ENCODE measurements at places on chromosomes 1 and 21.
A peak's percentile ranks its signal among the peaks of the same experiment; 100 is the strongest.

DNA sequence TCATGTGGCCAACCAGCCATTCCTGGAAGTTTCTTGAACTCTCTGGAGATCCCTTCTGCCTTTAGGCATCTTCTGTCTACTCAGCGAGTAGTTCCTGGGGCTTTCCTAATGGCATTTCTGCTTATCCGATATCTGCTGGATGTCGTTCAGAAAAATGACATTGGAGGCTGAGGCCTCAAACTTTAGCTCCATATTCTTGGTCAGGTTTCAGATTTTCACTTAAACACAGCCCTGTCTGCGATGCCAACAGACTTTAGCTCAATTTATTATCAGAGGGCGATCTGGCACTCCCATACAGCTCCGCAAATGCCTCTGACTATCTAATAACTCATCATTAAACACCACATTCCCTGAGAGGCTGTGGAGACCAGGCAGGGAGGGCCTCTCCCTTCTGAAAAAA is 46.3 kb upstream of the ETS2 start:
- peaks cover 7% of the 10 kb centered on the region for H3K4me1 ChIP-seq
- no peak overlapping the region for H3K4me3 ChIP-seq
- no peaks in the 10 kb centered on the region for H3K36me3 ChIP-seq
- DNase-seq = no peak
- no peaks in the 10 kb centered on the region for H3K27me3 ChIP-seq
- H3K27ac ChIP-seq = no peak overlapping the region

DNA sequence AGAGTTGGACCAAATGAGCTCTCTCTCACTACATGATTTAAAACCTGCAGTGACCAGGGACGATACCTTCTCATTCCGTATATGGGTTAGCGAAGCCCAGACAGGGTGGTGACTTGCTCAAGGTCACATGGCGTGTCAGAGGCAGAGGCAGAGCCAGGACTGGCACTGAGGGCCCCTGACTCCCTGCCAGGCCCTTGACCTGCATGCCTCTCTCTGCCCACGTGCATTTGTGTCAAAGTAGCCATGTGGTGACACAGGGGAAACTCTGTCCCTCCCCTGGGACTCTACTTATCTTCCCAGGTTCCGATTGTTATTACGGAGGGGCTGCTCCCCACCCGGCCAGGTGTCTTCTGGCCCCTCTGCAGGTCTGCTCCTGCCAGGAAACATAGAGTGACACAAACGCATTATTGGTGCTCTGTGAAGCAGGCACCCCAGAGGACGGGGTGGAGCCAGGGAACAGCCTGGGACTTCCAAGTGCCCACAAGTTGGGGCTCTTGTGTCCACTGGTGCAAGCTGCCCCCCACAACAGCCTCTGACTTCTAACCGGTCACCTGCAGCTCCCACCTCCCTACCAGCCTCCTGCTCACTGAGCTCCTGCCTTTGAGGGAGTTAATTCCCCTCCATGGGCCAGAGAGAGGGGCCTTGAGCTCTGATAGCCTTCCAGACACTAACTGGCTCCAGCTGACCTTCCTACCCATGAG is 7.3 kb upstream of the TINAGL1 start:
- H3K36me3 ChIP-seq = no peaks in the 10 kb centered on the region
- peaks cover 5% of the 10 kb centered on the region for H3K4me1 ChIP-seq
- no peak overlapping the region for H3K4me3 ChIP-seq
- no peak overlapping the region for H3K27ac ChIP-seq
- peaks cover 71% of the 10 kb centered on the region for H3K27me3 ChIP-seq
- DNase-seq = no peak

- H3K4me1 ChIP-seq = peaks cover 38% of the 10 kb centered on the region
- peak overlapping the region; percentile 99 for H3K27ac ChIP-seq
- H3K36me3 ChIP-seq = peaks cover 11% of the 10 kb centered on the region
- H3K27me3 ChIP-seq = no peaks in the 10 kb centered on the region
- H3K4me3 ChIP-seq = peak overlapping the region; percentile 96
Observed at GRCh38 chr1:181089017-181089675, 646 bp downstream of the IER5 start.

GRCh38 chr1:98426092-98426491 is 235.4 kb upstream of the SNX7 start:
- H3K4me3 ChIP-seq = no peak overlapping the region
- no peaks in the 10 kb centered on the region for H3K36me3 ChIP-seq
- H3K4me1 ChIP-seq = no peaks in the 10 kb centered on the region
- no peak overlapping the region for H3K27ac ChIP-seq
- H3K27me3 ChIP-seq = no peaks in the 10 kb centered on the region

GRCh38 chr1:19294638-19295037 is 6.1 kb upstream of the AKR7A3 start:
- H3K4me1 ChIP-seq = no peaks in the 10 kb centered on the region
- H3K27me3 ChIP-seq = peaks cover 3% of the 10 kb centered on the region
- peaks cover 2% of the 10 kb centered on the region for H3K36me3 ChIP-seq
- H3K27ac ChIP-seq = no peak overlapping the region

- no peaks in the 10 kb centered on the region for H3K36me3 ChIP-seq
- no peak overlapping the region for H3K4me3 ChIP-seq
- H3K27ac ChIP-seq = no peak overlapping the region
- no peaks in the 10 kb centered on the region for H3K27me3 ChIP-seq
- H3K4me1 ChIP-seq = no peaks in the 10 kb centered on the region
Observed at GRCh38 chr1:49185450-49185980, 408.8 kb upstream of the BEND5 start.

GRCh38 chr1:205042911-205043806 is at the start of gene CNTN2:
Gene CNTN2 (plus strand): TSS chr1:205043212. CDS start chr1:205053186, 9,974 bp downstream.
- H3K4me1 ChIP-seq = no peaks in the 10 kb centered on the region
- H3K27ac ChIP-seq = no peak within 1 kb of the TSS
- H3K36me3 ChIP-seq = peaks cover 2% of the 10 kb centered on the region
- DNase-seq = no peak
- H3K4me3 ChIP-seq = no peak within 1 kb of the TSS
- H3K27me3 ChIP-seq = peaks cover 62% of the 10 kb centered on the region

DNA sequence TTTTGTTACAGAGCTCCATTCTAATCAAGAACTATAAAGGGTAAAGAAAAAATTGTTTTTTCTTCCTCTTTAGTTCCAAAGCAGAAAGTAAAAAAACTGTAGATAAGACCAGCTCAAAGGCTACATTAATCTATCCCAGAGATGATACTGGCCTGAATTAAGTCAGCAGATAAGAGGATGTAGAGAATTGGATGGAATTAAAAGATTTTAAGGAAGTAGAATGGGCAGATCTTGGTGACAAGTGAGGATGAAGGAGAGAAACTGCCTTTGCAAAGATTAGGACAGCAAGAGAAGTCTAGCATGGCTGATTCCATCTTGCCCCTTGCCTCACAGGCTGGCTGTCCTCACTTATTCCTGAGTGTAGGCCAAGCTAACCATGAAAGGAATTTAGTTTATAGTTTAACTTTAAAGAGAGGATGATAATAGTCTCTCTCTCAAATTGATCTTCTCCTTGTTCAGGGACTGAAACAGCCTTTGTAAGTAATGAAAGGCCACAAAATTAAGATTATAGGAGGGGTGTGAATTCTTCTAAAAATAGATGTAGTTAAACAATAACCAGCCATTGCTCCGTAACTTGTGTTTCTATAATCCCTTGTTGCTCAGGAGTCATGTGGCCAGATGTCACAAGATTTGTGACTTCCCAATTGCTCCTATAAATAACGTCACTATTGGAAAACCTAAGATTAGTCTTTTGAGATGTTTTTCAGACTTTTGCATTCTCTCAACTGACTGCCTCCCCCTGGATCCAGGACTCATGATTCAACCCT is 265.0 kb upstream of the USP24 start:
- no peaks in the 10 kb centered on the region for H3K4me1 ChIP-seq
- no peak overlapping the region for H3K4me3 ChIP-seq
- peaks cover 2% of the 10 kb centered on the region for H3K36me3 ChIP-seq
- H3K27me3 ChIP-seq = peaks cover 41% of the 10 kb centered on the region
- no peak overlapping the region for H3K27ac ChIP-seq

DNA sequence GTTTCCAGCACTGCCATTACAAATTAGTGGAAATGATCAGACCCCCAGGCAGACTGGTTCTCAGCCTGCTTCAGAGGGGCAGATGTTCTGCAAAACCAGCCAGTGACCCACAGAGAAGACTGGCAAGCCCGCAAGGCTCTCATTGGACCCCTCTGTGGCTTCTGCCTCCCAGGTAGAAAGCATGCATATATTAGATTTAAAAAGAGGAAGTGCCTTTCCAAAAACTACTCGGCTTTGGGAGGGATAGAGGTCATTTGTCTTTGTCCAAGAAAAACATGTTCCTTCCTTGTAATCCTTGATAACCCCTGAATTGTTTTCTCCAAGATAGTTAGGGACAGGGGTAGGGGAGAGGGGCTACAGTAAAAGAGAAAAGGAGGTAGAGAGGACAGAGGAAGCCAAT is 11.8 kb downstream of the HIVEP3 start:
- no peak overlapping the region for H3K27ac ChIP-seq
- peaks cover 39% of the 10 kb centered on the region for H3K4me1 ChIP-seq
- H3K36me3 ChIP-seq = no peaks in the 10 kb centered on the region

GRCh38 chr1:3898994-3899753 is 898 bp downstream of the C1orf174 start:
- H3K4me3 ChIP-seq = peak overlapping the region; percentile 95
- no peaks in the 10 kb centered on the region for H3K27me3 ChIP-seq

- no peaks in the 10 kb centered on the region for H3K36me3 ChIP-seq
- no peak overlapping the region for H3K4me3 ChIP-seq
Observed at GRCh38 chr1:46903481-46903880, 37.8 kb downstream of the CYP4A11 start.

Data from T-helper 17 cell (primary cell).